ENCODE measurements at places on chromosomes 6 and 20.

DNA sequence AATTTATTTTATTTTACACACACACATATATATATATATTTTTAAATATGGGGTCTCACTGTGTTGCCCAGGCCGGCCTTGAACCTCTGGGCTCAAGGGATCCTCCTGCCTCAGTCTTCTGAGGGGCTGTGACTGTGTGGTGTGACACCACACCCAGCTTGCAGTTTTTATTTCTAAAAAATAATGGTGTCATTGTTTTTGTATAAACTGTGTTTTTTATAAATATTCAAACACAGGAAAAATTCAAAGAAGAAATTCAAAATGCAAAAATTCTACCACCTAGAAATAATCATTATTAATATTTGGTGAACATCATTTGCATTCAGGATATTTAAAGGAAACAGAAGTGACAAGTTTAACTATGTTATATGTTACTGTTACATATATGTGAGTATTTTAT lies 3.1 kb downstream of the CCDC28A start:
- DNase-seq, result no peak

- DNase-seq, result peak; percentile 69
These were observed 8.0 kb downstream of the TP53RK start for GRCh38 chr20:46681032-46681854.

DNA sequence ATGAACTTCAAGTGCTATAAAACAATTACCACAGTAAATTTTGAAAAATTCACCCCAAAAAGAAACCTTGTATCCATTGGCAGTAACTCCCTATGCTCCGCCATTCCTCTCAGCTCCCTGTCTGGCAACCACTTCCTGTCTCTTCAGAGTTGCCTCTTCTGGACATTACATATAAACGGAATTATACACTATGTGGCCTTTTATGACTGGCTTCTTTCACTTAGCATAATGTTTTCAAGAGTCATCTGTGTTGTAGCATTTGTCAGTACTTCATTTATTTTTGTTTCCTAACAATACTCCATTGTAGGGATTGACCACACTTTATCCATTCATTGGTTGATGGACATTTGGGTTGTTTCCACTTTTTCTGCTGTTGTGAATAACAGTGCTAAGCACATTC lies 50.1 kb downstream of the CEP43 start:
- DNase-seq, result no peak

DNA sequence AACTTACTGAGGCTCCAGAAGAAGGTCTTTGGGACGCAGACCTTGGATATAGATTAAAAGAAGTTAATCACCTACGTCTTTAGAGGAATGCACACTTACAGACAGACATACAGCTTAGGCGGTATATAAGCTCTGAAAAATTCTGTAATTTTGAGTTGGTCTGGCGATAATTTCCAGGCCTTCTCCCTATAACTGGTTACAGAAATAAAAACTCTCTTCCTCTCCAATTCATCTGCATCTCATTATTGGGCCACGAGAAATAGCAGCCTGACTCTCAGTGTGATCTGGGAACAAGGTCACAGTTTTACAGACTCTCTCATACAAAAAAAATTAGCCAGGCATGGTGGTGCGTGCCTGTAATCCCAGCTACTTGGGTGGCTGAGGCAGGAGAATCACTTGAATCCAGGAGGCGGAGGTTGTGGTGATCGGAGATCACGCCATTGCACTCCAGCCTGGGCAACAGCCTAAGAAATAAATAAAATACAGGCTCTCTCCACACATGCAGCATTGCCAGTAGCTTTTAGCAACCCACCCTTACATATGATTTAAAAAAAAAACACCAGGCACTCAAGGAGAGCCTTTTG lies 4.7 kb downstream of the ZBTB24 start:
- no peak for DNase-seq

DNA sequence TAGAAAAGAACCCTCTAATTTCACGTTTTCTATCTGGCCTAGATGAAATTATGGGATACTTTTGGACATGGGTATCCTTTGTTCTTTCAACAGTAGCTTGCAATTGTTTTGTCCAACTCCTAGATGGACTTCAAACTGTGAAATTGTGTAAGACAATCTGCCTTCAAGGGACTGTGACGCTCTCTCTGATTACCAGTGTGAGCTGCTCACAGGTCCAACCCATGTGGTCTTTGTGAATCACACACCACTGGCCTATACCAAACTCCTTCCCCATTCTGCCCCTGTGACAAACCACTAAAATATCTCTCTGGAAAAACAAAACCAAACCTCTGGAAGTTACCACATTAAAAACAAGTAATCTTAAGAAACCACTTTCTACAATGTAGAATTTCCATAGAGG lies 59.5 kb downstream of the NINL start:
- DNase-seq, result no peak

GRCh38 chr6:44481760-44482159 lies 94.3 kb downstream of the CDC5L start:
- DNase-seq, result peak; percentile 57

DNA sequence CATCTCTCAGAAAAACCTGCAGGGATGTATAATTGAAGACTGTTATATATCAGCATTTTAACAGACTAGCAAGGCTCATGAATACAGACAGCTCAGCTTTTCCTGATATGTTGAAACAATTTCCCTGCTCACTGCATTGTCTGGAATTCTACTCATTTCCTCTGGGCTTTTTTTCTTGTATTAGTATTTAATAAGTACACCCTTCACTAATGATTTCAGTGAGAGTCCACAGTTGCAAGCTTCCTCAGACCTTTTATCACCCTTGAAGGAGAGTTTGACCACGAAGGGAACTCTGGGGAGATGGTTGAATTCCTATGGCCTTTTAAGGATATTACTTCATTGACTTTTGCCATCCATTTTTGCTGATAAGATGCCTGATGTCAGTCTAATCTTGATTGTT lies 248.7 kb downstream of the ADGB start:
- no peak for DNase-seq

- no peak for DNase-seq
These were observed 16.3 kb downstream of the BPI start for GRCh38 chr20:38320221-38320620.

- no peak for DNase-seq
These were observed 139.0 kb downstream of the FLRT3 start for GRCh38 chr20:14198416-14198815.

DNA sequence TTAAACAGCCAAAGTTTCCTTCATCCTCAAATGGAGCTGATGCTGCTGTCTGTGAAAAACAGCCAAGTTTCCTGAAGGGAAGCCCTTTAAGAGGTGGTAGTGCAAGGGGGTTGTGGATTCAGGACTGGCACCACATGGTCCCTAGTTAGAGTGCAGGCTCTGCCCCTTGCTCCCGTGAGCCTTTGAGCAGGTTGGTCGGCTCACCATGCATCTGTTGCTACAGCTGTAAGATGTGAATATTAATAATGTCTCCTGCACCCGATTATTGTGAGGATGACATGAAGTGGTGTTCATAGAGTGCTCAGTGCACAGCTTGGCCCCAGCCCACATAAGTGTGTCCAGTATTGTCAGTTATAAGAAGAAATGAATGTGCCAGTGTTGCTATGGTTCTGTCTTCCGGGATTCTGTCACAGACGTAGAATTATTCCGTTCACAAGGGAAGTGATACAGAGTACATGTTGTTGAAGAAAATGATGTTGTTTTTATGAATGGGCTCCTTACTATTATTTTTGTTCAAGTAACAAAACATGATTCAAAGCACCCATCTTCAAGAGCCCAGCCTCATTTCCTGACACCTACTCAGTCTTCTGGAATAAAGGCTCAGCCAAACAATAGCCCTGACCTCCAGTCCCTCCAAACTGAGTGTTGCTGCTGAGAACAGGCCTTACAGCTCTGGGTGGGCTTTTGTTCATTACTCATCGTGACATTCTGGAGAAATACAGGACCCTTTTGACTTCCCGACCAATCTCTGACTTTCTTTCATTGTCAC lies 2.9 kb upstream of the PKIG start:
- no peak for DNase-seq

- no peak for DNase-seq
These were observed 28.0 kb downstream of the ARFGEF2 start for GRCh38 chr20:48949304-48950170.

- no peak for DNase-seq
These were observed 5.5 kb downstream of the MANBAL start for GRCh38 chr20:37295001-37295400.

GRCh38 chr20:50819349-50819748 lies 24.5 kb downstream of the BCAS4 start:
- no peak for DNase-seq

- DNase-seq, result no peak
These were observed 79.9 kb upstream of the SPTLC3 start for GRCh38 chr20:12928755-12929401.

DNA sequence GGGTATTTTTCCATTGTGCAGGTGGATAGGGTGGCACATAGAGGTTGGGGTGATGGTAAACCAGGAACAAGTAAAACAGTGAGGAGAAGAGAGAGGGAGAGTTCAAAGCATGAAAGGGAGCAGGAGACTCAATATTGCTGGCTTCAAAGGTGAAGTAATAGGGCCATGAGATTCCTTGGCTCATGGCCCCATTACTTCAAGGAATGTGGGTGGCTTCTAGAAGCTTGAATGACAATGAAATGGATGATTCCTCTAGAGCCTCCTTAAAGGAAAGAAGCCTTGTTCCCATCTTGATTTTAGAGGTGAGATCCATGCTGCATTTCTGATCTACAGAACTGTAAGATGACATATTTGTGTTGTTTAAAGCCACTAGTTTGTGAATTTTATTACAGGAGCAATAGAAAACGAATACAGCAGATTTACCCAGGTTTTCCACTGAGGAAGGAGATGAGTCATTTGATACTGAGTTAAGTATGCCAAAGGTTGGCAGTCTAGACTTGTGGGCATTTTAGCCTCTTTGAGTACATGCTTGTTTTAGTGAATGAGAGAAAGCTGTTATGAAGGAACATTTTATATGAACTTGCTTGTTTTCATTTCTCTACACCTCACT lies 110.4 kb downstream of the PLCB4 start:
- no peak for DNase-seq

- DNase-seq, result peak; percentile 3
These were observed 1156.9 kb upstream of the MAP3K7 start for GRCh38 chr6:91743756-91744155.

DNA sequence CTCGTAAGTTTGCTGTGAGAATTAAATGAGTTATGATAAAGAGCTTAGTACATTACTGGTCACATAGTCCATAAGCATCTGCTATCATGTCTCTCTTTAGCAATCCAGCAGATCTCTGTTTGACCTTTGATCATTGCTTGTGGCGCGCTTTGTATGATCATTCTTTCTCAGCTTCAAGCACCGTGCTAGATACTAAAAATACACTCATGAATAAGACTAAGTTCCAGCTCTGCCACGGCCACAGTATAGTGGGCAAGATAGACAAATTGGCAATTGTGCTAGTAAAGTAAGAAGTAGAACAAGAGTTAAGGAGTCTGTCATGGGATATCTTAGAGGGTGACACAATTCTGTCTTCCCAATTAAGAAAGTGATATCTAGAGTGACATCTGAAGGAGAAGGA lies 75.2 kb upstream of the ADGRF1 start:
- no peak for DNase-seq

- no peak for DNase-seq
These were observed 699.7 kb upstream of the ID4 start for GRCh38 chr6:19137505-19137904.

GRCh38 chr6:125865015-125865414 lies 74.3 kb downstream of the NCOA7 start:
- DNase-seq, result no peak

DNA sequence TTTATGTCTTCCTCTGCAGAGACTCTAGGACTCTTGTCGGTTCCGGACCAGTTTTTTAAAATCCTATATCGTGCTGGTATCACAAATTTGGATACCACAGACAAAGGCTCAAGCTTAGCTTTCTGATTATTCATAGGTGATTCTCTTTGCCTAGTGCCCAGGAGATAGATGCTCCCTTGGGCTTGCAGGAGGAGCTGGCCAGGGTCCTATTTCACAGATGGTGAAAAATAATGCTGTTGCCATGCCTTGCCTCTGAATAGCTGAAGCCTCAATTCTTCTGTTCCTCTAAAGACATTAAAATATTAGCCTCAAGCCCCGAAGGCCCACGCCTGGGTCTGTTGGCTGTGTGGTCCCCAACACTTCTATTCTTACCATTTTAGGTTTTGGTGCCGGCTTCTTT lies 123.9 kb upstream of the BACH2 start:
- no peak for DNase-seq

DNA sequence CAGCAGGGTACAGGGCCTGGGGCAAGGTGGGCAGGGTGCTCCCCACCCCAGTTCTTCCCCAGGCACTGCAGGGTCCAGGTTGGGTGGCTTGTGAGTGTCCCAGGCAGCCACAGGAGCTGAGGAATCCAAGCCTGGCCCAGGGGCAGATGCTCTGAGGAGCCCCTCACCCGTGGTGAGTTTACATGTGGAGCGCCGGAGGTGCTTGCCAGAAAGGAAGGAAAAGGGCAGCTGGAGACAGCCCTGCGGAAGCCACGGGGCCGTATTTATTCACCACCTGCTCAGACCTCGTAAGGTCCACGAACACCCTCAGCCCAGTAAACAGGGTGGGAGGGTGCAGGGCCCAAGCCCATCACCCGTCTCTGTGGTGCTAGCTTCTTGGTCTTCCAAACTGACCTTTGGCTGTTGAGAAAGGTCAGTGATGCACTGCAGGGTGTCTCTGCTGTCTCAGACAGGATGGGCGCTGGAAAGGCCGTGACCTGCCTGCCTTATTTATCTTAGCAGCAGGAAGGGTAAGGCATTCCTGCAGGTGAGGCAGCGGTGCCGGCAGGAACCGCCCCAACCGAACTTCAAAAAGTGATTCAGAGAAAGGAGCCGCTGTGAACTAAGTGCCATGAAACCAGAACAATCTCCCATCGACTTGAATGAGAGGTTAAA lies 4.0 kb upstream of the FRMD1 start:
- no peak for DNase-seq

DNA sequence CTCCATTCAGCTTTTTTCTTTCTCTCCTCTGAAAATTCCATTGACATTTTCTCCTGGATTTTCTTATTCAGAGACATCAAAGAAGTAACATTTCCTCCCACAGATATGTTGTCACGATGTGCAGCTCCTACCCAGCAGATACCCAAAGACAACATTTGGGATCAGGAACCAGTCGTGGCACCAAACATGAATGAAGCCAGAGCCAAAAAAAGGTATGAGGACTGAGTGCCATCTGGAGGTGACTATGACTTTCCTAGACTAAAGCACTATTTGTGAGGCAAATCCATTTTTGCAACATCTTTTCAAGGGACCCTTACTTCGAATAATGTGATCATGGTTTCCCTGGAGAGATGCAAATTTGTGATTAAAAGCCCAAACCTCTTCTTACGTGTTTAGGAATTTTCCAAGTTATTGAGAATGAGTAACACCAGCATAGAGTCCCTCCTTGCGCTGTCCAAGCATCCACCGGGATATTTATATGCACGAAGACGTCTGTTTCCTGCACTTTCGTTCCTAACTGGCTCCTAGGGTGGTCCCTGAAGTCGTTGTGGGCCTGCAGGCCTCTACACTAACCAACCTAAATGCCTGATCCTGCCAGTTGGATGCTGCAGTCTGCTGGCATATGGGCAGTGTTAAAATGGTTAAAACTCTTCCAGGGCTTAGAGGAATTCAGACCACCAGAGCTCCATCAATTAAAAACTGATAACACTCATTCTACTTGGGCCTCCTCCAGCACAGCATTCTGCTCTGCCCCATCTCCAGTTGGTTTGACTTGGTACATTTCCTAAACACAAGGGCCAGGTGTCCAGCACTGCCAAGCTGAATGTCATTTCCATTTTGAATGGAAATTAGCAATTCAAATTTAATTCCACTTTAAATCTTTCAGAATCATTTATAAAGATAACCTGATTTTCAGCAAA lies 256.6 kb downstream of the C6orf118 start:
- no peak for DNase-seq

GRCh38 chr6:98047164-98047563 lies 764.1 kb upstream of the MMS22L start:
- no peak for DNase-seq

GRCh38 chr6:140708441-140708840 lies 1334.0 kb upstream of the CITED2 start:
- DNase-seq, result peak; percentile 9
